CD4-positive, CD25-positive, alpha-beta regulatory T cell (primary cell): ENCODE measurements at places on chromosomes 11 and 22.
A peak's percentile ranks its signal among the peaks of the same experiment; 100 is the strongest.

DNA sequence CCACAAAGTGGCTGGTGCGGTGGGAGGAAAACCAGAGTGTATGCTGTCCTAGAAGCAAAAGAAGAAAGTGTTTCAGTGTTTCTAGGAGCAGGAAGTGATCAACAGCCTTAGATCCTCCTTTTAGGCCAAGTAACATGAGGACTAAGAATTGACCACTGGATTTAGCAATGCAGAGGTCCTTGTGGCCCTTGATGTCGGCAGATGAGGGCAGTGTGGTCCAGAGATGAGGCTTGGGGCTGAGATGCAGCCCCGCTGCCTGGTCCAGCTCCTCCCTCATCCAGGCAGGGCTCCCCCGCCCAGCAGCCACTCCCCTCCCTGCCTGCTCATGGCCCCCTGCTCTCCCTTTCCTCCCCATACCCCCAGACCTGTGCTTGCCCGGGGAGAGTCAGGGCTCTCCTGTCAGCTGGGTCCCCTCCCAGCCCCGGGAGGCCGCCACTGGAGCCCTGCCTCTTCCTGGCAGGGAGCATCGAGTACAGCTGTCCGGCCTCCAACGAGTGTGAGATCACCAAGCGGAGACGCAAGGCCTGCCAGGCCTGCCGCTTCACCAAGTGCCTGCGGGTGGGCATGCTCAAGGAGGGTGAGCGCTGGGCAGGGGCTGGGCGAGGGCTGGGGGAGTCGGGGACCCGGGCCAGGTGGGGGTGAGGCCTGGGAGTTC lies 3.7 kb downstream of the TRMT112 start:
- no peak for DNase-seq

DNA sequence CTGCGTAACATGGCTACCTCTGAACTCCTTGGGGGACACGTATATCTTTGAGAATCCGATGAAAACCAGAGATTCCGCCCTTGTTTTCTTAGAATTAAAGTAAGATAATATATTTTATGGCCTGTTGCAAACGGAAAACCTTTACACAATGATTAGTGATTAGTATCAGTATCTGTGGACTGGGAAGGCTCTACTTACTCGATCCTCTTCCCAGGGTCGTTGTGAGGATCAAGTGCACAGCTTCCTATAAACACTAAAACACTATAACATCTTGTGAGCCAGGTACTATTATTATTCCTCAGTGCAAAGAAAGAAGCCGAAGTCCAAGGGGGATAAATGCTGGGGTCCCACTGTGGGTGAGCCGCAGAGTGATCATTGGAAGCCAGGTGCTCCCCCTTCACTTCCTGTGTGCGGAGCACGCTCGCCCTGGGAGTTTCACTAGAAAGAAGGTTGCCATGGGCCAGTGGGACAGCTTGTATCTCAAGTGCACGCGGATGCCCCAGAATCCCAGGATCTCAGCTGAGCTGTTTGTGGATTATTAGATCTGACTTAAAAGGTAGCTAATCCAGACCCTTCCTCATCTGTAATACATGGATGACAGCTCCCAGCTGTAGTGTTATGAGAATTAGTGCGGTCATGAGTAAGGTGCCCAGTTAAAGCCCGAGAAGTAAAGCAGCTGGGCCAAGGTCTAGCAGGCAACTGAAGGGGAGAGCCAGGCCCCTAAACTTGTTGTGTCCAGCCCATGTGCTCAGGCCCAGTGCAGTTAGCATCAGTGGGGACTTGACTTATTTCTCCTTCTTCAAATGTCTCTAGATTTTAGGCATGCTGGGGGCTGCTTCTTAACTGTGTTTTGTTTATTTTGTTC lies 839 bp downstream of the CBY1 start:
- peak; percentile 20 for DNase-seq

GRCh38 chr11:29985248-29985647 lies 31.6 kb downstream of the KCNA4 start:
- DNase-seq: no peak

DNA sequence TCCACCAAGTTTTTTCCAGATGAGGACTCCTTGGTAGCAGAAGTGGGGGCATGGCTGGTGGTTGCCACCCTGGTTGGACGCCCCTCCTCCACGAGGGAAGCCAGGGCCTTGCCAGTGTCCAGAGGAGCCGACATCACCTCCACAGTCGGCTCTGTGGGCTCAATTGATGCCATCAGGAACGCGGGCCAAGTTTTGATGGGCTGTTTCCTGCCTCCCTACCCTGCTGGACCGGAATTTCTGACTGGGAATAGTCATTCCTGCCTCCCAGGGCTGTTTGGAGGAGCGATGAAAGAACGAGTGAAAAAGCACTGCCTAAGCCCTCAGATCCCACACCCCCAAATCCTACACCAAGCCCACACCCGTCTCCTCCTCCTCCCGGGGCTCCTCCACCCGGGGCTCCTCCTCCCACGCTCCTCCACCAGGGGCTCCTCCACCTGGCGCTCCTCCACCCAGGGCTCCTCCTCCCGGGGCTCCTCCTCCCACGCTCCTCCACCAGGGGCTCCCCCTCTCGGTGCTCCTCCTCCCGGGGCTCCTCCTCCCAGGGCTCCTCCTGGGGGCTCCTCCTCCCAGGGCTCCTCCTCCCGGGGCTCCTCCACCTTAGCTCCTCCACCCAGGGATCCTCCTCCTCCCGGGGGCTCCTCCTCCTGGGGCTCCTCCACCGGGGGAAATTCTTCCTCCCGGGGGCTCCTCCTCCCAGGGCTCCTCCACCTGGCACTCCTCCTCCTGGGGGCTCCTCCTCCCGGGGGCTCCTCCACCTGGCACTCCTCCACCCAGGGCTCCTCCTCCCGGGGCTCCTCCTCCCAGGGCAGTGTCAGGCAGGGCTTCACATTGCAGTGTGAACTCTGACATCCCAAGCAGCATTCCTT lies 10.0 kb upstream of the PRR5 start:
- no peak for DNase-seq

DNA sequence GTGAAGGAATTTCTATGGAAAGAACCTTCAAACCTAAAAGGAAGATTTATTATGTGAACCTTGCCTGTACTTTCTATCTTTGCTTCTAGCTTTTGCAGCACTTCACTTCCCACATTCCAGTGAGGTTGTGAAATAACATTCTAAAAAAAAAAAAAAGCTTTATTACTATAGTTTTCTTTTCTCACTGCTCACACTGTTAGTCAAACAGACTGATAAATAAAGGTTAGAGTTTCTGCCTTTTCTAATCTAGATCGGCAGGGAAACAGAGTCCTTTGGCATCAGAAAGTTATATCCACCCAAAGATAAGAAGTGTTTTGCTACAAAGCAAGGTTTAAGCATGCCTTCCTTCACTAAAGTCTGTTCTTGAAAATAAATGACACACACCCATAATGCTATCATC lies 2.8 kb downstream of the AAMDC start:
- no peak for DNase-seq

DNA sequence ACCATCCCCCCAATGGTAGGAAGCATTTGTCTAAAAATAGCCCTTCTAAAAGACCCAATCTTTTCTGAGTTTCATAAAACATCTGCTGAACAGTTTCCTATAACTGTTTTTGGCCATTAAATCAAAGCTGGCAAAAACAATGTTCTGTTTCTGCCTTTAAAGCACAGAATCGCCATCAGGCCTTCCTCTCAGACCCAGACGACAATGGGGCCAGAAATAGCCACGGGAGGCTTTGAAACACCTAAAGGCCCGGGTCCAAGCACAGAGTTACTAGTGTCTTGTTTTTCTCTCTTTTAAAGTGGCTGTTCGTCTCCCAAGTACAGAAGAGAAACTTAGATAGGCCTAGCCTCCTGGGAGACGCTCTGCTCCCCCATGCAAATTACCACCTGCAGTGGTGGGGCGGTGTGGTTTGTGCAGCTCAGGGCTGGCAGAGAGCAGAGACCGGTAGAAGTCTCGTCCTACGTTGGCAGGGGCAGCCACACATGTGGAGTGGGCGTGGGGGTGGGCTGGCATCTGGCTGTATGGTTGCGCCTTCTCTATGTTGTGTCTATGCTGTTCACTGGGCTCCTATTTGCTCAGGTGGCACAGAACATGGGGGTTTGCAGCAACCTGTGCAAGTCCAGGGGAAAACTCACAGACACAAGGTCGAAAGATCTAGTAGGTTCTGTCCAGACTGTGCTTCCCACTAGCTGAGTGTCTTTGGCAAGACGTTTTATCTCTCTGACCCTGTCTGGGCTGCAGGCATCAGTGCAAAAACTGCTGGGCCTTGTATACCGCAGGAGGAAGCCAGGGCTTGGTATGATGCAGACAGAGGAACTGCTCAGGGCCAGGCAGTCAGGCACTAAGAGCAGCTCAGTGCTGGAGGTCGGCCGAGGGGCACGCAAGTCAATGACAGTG lies 23.6 kb upstream of the ETS1 start:
- DNase-seq: peak; percentile 77

DNA sequence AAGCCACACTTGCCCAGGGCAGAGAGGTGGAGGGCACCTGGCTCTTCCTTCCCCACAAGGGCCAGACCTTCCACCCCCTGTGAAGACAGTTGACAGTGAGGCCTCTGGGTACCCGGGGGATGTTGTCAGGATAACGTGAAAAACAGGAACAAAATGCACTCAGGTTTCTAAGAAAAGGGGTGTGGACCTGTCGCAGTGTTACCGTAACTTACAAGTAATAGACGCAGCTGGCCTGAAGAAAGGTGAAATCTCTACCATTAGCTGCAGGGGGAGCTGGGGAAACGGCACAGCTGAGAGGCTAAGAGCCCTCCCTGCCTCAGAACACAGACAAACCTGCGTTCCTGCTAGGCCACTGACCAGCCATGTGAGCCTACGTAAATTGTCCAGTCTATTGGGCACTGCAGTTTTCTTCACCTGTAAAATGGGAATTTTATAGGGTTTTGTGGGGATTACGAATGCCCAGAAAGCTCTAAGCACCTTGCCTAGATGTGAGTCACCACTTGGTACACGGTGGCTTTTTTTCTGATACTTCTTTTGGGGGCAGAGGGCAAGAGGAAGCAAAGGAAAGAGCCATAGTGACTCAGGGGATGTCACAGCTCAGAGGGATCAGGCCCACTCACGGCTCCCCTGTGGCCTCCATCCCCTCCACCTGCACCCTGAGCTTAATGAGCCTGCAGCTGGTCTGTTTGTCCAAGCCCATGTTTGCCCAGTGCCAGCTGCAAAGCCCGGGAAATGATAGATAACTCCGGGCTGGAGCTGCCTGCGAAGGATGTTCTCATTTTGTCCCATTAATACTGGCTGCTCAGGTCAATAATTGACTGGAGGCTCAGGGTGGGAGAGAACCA lies 18.4 kb upstream of the CABP7 start:
- peak; percentile 96 for DNase-seq
